GM04504 (cell line): ENCODE measurements at places on chromosomes 7 and 10.
A peak's percentile ranks its signal among the peaks of the same experiment; 100 is the strongest.

DNA sequence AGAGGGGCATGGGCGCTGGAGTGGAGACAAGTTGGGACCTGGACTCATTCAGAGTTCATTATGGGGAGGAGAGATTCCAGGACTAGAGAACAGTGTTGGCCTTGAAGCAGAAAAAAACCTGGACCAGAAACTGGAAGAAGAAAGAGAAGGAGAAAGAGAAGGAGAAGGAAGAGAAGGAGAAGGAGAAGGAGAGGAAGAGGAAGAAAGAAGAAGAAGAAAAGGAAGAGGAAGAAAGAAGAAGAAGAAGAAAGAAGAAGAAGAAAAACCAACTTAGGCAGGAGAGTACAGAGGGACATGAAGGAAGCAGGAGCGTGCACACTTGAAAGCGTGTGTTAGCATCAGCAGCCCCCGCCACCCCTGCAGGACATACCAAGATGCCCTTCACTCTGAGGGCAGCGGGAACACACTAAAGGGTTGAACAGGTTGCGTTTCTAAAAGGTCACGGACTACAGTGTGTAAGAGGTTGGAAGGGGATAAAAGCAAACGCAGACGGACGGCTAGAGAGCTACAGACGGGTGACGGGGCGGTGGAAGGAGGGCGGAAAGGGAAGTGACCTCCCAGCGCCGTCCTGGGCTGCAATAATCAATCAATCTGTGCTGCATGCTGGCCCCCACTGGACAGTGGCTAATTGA, 95.3 kb downstream of the SEC61G start:
- no peak for DNase-seq

GRCh38 chr10:101130984-101131961, at the start of gene TLX1:
Gene TLX1, plus strand, starts transcription at chr10:101131300. Its CDS starts 242 bp downstream, at chr10:101131542.
- no peak for DNase-seq

DNA sequence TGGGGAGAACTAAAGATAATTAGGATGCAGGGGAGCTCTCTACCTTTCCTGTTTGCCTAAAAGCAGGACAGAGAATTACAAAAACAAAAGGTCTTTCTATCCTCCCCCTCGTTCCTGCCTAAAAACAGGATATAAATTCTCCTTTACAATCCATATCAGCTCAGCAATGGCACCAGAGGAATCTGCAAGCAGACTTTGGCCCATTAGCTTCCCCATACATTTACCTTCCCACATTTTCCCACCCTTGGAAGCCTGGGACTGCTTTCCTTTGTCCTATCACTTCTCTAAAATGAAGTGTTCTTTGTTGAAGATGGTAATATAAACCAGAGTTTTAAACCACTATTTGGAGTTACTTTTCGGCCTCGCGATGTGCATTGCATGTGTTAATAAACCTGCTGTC, 15.5 kb downstream of the SHTN1 start:
- DNase-seq: no peak

- DNase-seq: no peak
Measured at GRCh38 chr10:60139798-60140566, 233.6 kb upstream of the CCDC6 start.

DNA sequence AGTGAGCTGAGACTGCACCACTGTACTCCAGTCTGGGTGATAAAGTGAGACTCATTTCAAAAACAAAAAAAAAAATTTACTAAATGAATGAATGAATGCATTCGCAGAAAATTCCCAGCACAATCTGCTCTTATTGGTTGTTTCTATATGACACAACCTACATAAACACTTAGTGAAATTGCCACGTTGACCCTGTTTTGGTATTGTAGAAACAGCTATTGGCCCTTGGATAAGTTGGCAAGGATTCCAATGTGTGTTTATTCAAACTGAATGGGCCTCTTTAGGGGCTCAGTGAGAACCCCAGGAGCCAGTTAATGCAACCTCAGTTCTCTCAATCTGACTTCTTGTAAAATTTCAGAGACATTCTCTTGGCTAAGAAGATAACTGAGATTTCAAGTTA, 66.0 kb downstream of the HHEX start:
- DNase-seq: no peak

- DNase-seq: peak; percentile 10
Measured at GRCh38 chr10:32005050-32005449, 51.2 kb downstream of the KIF5B start.

GRCh38 chr10:46787321-46787615, 124.0 kb upstream of the PTPN20 start:
- DNase-seq: peak; percentile 34

- DNase-seq: no peak
Measured at GRCh38 chr10:122210481-122211265, 60.4 kb upstream of the BTBD16 start.

GRCh38 chr7:494906-495305, 24.7 kb downstream of the PDGFA start:
- DNase-seq: no peak

GRCh38 chr10:44258019-44258418, 126.9 kb downstream of the CXCL12 start:
- DNase-seq: no peak

DNA sequence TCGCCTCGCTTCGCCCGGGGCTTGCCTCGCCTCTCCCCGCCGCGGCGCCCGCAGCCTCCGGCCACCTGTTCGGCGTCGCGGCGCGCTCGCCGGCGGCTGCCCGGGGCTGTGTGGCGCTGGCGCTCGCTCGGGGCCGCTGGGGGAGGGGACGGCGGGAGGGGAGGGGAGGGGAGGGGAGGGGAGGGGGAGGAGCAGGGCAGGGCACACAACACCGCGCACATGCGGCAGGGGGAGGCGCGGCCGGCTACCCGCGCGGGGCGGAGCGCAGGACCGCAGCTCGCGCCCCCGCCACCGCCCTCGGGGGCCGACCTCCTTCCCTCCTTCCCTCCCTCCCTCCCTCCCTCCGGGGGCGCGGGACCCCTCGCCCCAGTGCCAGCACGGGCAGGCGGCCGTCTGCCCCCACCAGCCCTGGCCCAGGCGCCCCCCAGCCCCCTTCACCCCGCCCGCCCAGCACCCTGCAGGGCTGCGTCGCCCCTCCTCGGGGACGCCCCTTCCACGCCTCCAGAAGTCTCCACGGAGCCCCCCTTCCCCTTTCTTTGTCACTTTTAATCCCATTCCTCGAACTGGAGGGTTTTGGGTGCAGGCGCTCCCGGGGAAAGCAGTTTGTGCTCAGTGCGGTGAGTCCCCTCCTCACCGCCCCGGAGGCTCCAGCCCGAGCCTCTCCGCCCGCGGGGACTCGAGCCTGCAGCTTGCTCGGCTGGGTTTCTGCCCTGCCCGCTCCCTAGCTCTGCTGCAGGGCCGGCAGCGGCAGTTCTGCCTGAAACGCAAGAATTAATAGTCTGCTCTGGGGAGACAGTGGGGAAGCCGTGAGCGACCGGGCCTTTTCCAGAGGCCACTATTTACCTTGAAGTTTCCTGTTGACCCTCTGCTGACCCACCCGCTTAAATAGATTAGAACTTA, at the start of gene PARD3:
Gene PARD3, minus strand, starts transcription at position 112 of the 900 bp plus-strand sequence. CDS start 301 bp downstream, outside the sequence.
- no peak for DNase-seq

- no peak for DNase-seq
Measured at GRCh38 chr7:81460250-81461045, 309.4 kb downstream of the HGF start.

DNA sequence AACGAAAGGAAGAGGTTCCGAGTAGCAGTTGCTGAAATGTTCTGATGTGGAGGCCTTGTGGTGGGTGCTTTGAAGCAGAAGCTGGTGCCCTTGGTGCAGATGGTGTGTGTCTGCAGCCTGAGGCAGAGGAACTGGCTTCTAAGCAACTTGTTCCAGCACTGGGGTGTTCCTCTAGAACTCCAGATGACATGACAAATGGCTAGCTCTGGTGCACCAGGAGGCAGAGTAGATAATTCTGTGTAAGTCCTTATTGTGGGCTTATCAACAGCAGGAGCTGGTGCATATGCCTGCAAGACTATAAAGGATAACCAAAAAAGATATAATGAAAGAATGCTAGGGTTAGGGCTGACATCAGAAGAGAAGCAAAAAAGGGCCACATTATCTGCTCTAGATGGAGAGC, 76.5 kb downstream of the ARL5B start:
- no peak for DNase-seq

DNA sequence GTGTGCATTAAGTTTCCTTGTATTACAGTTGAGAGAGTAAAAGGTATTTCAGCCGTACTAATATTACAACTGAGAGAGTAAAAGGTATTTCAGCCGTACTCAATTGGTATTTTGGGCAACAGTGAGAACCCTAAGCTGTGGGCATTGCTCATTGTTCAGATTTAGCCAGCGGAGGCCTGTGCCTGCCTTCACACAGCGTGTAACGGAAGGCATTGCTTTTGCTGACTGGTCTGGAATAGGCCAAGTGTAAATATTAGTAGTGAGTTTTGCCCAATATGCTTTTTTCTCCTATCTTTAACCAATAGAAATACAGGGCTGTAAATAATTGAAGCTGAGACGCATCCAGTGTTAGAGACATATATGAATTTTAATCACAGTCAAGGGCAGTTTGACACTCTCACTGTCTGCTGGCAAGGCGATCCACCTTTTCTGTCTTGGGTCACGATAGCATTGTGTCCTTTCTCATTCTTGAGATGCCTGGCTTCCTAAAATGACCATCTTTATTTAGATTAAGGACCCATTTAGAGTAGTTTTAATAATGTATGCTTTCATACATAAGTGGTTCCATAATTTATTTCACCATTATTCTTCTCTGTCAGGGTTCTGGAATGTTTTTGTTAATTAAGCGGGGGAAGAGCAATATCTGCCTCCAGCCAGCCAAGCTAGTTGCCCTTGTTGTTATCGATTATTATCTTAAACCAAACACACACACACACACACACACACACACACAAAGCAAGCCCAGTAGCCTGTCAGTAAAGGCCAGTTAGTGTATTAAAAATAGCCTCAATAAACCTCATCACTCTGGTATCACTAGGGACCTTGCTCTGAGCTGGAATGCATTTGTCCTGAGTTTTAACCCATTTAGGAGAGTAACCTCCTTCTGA, 130.7 kb downstream of the CELF2 start:
- DNase-seq: no peak

GRCh38 chr7:82286096-82286797, 157.3 kb downstream of the CACNA2D1 start:
- DNase-seq: no peak

DNA sequence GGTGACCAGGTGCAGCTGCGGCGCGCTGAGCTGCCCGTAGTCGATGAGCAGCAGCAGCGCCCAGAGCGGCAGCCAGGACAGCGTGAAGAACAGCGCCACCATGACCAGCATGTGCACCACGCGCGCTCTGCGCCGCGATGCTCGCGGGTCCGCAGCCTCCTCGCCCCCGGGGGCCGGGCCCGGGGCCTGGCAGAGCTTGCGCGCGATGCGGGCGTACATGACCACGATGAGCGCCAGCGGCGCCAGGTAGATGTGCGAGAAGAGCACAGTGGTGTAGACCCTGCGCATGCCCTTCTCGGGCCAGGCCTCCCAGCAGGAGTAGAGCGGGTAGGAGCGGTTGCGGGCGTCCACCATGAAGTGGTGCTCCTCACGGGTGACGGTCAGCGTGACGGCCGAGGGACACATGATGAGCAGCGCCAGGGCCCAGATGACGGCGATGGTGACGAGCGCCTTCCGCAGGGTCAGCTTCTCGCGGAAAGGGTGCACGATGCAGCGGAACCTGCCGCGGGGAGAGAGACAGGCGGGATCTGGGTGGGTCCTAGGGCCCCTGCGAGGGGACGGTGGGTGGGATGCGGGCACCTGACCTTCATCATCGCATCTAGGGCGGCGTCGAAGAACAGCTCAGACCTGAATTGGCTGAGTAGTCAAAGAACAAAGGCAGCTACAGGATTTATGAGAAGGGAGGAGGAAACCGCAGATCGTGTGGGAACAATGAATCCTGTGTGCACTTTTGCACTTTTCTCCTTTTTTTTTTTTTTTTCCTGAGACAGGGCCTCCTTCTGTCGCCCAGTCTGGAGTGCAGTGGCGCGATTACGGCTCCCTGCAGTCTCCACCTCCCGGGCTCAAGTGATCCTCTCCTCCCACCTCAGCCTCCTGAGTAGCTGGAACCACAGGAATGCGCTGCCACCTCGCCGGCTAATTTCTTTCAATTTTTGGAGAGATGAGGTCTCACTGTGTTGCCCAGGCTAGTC, 22.4 kb upstream of the PPA1 start:
- DNase-seq: no peak

DNA sequence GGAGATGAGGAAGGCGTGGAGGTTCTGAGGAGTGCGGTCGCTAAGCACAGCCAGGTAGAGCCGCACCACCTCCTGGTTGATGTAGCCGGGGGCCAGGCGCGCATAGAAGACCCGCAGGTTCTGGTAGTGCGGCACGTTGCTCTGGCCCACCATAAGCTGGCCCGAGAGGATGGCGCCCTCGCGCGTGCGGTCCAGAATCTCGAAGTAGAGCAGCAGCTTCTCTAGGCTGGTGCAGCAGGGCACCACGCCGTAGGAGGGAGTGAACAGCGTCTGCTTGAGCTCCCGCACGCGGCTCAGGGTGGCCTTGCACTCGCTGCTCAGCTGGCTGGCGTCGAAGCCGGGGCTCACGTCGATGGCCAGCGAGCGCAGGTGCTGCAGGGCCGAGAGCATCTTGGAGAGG, 77.8 kb upstream of the TNRC18 start:
- DNase-seq: no peak

DNA sequence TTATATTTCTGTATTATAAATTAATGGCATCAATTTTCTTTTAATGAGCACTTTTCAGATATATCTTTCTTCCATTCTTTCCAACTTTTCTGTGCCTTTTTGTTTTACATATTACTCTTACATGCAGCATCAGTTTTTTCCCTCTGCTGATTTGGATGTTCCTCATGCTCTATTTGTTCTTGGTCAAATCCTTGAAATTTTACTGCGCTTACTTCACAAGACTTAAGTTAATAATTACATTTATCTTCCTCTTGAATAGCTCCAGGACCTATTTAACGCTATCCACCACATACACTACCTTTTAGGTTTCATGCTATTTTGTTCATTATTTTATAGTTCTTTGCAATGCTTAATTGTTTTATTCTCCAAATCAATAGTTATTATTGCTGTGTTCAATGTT, 97.6 kb upstream of the CTTNBP2 start:
- no peak for DNase-seq

GRCh38 chr7:73451780-73452398, 18.3 kb downstream of the FZD9 start:
- peak; percentile 25 for DNase-seq

- no peak for DNase-seq
Measured at GRCh38 chr10:132484922-132485321, 52.7 kb upstream of the INPP5A start.
